ENCODE measurements at places on chromosomes 2 and 18. TPM values are rescaled to one million over a fixed set of nuclear protein-coding genes. Genes with fewer than 3 reads are reported as not detected.

DNA sequence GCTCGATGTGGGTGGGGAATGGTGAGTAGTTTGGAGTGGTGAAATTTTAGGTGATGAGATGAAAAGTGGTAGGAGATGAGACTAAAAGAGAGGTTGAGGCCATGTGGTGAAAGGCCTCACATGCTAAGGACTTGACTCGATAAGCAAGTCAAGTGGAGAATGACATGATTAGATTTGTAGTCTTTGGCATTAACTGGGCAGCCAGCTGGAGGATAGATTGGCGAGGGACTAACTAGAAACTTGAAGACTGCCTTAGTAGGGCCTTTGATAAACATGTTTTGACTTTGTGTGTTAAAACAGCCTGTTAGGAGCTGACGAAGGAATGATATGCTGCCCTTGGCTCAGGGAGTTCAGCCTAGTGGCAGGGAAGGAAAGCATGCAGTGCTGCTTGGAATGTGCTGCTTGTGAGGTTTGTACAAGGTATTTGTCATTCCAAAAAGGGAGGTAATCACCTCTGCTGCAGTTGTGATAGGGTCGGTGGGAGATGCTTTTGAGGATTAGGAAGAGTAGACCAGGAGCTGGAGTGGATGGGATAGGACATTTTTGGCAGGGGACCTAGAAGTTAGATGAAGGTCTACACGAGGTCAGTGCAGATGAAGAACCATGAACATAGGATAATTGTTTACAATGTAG is 22.0 kb downstream of the PHLPP1 start:
- H3K36me3 ChIP-seq: no peaks in the 10 kb centered on the region
- H3K27ac ChIP-seq: no peak overlapping the region
- no peaks in the 10 kb centered on the region for H3K27me3 ChIP-seq
- H3K4me1 ChIP-seq: peaks cover 12% of the 10 kb centered on the region

The MC4R gene
- total RNA-seq: not detected

The LYPD1 gene
- 0.50 TPM for total RNA-seq

The NPPC gene
- total RNA-seq: not detected

DNA sequence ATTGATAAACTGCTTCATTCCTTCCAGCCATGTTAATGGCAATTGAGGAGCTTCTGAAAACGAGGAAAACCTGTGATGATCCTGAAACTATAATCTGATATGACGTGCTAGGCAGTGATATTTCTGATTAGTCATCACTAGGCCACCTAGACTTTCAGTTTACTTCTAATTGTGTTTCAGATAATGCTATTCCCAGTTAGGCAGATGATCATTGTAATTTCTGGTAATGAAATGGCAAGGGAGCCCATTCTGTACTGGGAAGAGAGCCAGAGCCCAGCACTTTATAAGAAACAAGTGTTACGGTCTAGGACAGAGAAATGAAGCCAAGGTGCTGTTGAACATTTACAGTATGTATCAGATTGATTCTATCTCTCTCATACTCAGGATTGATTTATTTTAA is 106.2 kb downstream of the CPO start:
- H3K27me3 ChIP-seq: no peaks in the 10 kb centered on the region
- no peak overlapping the region for H3K4me3 ChIP-seq
- no peak overlapping the region for H3K27ac ChIP-seq
- no peak for DNase-seq
- no peaks in the 10 kb centered on the region for H3K4me1 ChIP-seq

DNA sequence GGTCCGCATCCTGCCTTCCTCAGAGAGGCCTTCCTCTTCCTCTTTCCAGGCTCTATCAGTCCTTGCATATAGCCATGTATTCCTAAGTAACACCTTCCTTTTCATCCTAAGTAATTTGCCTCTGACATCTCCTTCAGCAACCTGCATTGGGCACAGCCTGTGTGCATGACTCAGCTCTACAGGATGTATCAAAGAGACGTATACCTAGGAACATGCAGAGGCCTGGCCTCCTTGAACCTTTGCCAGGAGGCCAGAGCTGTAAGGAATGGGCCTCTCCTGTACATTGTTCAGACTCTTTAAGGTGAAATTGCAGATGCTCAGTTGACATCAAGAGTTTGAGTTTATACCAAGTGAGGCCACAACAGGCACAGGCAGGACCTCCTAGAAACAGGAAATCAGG is 76.0 kb upstream of the CELF4 start:
- H3K36me3 ChIP-seq: no peaks in the 10 kb centered on the region
- no peak overlapping the region for H3K4me3 ChIP-seq
- DNase-seq: no peak

DNA sequence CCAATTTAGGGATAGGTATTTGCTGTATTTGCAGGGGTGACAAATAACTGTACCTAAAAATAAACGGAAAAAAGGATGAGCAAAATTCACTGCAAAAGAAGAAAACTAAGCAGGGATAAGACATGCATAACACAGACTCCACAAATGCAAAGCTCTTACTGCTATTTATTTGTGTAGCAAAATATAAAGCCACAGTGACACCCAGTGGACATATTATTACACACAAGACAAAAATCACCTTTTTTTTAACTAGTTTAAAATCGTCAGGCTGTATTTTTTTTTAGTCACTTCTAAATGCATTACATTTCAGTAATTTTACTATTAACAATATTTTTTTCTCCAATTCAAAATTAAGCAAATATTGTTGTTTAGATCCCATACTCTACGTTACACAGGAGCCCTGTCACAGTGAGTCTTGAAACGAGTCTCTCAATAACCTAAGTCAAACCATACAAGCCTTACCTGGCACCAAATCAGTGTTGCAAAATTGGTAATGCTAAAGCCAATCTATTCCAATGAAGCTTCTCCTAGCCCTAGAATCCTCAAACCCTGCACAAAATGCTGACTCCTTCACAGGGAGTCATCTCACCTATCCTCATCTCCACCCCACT is 23.7 kb downstream of the METTL4 start:
- H3K4me3 ChIP-seq: no peak overlapping the region
- no peaks in the 10 kb centered on the region for H3K27me3 ChIP-seq
- H3K27ac ChIP-seq: no peak overlapping the region

GRCh38 chr18:65423776-65424175 is 327.0 kb upstream of the CDH7 start:
- no peaks in the 10 kb centered on the region for H3K27me3 ChIP-seq
- no peak overlapping the region for H3K27ac ChIP-seq
- no peak overlapping the region for H3K4me3 ChIP-seq
- DNase-seq: no peak

GRCh38 chr2:156322686-156323231 is 9.8 kb downstream of the NR4A2 start:
- no peak for DNase-seq
- H3K4me1 ChIP-seq: peaks cover 16% of the 10 kb centered on the region
- H3K27ac ChIP-seq: no peak overlapping the region
- no peaks in the 10 kb centered on the region for H3K36me3 ChIP-seq

DNA sequence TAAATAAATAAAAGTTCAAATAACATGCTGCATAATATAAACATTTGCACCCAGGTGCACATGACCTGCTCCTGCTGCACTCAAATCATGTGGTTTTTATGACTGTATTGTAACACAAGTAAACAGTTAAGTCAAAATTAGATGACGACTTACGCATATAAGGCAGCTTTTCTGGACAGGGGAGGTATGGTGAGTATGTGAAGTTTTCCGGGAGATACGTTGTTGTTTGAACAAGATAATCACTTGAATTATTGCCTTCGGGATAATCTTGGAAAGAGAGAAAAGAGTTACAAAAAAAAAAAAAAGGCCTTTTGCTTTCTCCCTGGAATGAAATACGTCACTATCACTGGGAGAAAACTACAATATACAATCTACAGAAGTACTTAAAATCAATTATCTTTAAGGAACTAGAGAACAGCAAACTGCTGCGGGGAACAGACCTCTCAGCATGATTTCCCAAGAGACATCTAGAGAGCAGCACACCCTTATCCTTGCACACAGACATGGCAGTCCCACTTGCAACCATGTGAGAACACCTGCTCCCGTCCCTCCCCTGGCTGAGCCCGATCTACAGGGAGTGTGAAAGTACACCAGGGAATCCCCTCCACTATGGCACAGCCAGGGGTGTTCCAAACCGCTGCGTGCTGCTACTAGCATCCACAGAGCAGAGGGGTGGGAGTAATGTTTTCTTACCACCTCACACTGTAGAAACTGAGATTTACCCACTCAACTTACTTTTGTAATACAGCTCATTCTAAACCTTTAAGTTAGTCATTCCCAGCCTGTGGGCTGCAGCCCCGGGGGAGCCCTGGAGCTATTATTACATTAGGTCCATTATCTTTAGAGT is 26.3 kb downstream of the B4GALT6 start:
- H3K36me3 ChIP-seq: no peaks in the 10 kb centered on the region
- DNase-seq: no peak
- H3K27ac ChIP-seq: no peak overlapping the region
- no peak overlapping the region for H3K4me3 ChIP-seq

GRCh38 chr2:216222650-216223352 is 113.7 kb downstream of the XRCC5 start:
- H3K27ac ChIP-seq: no peak overlapping the region
- H3K27me3 ChIP-seq: no peaks in the 10 kb centered on the region
- no peak for DNase-seq
- no peak overlapping the region for H3K4me3 ChIP-seq
- no peaks in the 10 kb centered on the region for H3K4me1 ChIP-seq

The IGFBP5 gene
- total RNA-seq: 169 TPM

DNA sequence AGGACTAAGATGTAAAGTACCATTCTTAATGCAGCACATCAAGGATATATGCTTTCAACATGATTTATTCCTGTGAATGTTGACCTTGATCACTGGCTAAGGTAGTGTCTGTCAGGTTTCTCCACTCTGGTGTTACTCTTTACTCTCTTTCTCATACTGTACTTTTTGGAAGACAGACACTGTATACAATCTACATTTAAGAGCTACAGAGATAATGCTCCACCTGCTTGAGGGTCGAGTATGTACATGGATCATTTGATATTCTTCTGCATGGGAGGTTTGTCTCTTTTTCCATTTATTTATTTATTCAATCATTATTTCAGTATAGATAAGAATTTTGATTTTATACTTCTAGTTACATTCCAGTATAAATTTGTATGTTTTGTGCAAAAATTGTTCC is 199.5 kb upstream of the RGPD4 start:
- no peaks in the 10 kb centered on the region for H3K27me3 ChIP-seq
- H3K36me3 ChIP-seq: no peaks in the 10 kb centered on the region
- no peak overlapping the region for H3K4me3 ChIP-seq
- H3K27ac ChIP-seq: no peak overlapping the region

DNA sequence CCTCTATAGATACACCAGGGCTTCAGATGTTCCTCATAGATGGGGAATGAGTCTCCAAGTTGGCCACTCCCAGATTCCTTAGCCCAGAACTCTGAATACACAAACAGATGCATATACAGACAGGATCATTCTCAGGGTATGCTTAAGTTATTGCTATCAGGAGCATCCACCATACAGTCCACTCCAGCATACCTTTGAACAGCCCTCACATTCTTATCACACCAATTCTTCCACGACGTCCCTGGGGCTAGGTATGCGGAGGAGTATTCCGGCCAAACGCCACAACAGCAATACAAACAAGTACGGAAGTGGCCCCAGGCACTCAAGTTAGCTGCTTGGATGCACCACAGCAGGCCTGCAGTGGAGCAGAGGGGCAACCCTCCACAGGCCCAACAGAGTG is 312.5 kb upstream of the CHAC2 start:
- no peak overlapping the region for H3K4me3 ChIP-seq
- DNase-seq: no peak
- H3K4me1 ChIP-seq: peaks cover 8% of the 10 kb centered on the region
- no peak overlapping the region for H3K27ac ChIP-seq

GRCh38 chr2:211367711-211368110 is 811.3 kb downstream of the CPS1 start:
- no peaks in the 10 kb centered on the region for H3K4me1 ChIP-seq
- no peaks in the 10 kb centered on the region for H3K27me3 ChIP-seq

DNA sequence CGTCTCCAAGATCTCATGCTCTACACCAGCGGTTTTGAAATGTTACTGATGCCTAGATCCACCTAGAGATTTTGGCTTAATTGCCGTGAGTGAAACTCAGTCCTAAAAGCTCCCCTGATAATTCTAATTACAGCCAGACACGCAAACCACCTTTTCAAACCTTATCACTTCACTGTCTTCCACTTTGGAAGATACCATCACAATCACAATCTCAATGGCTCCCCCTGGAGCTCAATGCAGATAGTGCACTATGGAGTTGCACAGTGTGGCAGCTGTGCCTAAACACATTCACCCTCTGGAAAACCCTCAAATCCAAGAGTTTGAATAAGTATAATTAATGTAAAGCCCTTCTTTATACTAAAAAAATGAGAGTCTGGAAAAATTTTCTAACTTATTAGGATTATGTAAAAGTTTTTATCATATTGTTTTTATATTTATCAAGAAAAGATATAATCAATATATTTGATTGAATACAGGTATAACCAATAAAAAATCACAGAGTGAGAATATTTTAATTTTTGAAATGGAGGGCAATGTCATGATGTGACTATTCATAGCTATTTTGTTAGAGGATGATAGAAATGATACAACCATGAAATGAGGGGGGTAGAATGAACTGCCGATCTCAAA is 102.9 kb upstream of the SLC8A1 start:
- peak; percentile 86 for DNase-seq
- no peak overlapping the region for H3K4me3 ChIP-seq
- H3K27me3 ChIP-seq: no peaks in the 10 kb centered on the region

The CCDC141 gene
- 25.9 TPM for total RNA-seq

DNA sequence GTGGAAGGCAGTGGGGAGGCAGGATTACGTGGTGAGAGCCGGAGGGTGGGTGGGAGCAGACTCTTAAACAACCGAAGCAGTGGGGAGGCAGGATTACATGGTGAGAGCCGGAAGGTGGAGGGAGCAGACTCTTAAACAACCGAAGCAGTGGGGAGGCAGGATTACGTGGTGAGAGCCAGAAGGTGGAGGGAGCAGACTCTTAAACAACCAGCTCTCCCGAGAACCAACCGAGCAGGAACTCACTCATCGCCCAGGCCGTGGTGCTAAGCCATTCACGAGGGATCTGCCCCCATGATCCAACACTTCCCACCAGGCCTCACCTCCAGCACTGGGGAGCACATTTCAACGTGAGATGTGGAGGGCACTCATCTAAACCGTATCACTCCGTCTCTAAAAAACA is 87.7 kb downstream of the RTP5 start:
- H3K27me3 ChIP-seq: no peaks in the 10 kb centered on the region
- H3K27ac ChIP-seq: no peak overlapping the region
- no peaks in the 10 kb centered on the region for H3K36me3 ChIP-seq
- DNase-seq: no peak
- H3K4me3 ChIP-seq: no peak overlapping the region
- H3K4me1 ChIP-seq: no peaks in the 10 kb centered on the region

- H3K4me3 ChIP-seq: no peak overlapping the region
- H3K36me3 ChIP-seq: no peaks in the 10 kb centered on the region
- no peaks in the 10 kb centered on the region for H3K27me3 ChIP-seq
- DNase-seq: no peak
These were observed 14.3 kb upstream of the TMEM185B start for GRCh38 chr2:120237491-120237902.

- H3K4me1 ChIP-seq: no peaks in the 10 kb centered on the region
- DNase-seq: no peak
- H3K4me3 ChIP-seq: no peak overlapping the region
- H3K36me3 ChIP-seq: no peaks in the 10 kb centered on the region
- H3K27ac ChIP-seq: no peak overlapping the region
These were observed 397.6 kb downstream of the ZNF521 start for GRCh38 chr18:24954341-24954740.

All from testis (tissue), 5 donors.